ENCODE measurements at places on chromosomes 3 and 15.

DNA sequence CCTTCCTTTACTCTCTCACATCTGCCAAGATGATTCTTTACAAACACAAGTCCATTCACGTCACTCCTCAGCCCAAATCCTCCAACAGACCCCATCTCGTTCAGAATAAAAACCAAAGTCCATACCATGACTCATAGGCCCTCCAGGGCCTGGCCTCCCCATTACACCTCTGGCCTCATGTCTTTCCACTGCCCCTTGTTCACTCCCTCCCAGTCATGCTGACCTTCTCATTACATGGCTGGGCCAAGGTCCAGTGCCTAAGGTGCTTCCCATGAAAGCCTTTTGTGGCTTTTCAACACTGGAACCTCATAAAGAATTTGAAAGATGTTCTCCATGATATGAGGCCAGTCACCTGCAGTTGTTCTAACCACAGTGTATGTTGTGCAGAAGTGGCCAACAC is 44.5 kb downstream of the NEK10 start:
- no peak for DNase-seq

GRCh38 chr15:101264011-101264410 is 12.2 kb upstream of the CHSY1 start:
- no peak for DNase-seq

DNA sequence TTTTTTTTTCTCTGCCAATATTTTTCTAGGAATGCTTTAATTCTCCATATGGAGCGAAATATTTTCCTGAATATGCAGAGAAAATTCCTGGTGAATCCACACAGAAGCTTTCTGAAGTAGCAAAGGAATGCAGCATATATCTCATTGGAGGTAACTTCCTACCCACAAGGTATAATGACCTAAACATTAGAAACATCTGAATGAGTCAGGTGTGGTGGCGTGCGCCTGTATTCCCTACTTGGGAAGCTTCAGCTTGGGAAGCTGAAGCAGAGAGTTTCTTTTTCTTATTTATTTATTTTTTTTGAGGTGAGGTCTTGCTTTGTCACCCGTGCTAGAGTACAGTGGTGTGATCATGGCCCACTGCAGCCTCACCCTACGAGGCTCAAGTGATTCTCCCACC is 5.2 kb downstream of the NIT2 start:
- no peak for DNase-seq

- no peak for DNase-seq
Measured at GRCh38 chr3:129263161-129263910, 13.9 kb downstream of the COPG1 start.

DNA sequence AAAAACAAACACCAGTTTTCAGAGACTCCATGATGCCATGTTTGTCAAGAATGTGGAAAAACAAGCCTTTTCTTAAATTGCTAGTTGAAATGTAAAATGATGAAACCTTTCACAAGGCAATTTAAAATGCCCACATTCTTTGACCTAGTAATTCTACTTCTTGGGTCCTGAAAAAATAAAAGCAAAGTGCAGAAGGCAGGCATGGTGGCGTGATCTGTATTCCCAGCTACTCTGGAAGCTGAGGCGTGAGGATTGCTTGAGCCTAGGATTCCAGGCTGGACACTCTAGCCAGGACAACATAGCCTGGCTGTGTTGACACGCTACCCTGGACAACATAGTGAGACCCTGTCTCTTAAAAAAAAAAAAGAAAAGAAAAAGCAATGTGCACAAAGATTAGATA is 4.3 kb upstream of the MORF4L1 start:
- no peak for DNase-seq

GRCh38 chr3:83890763-83891135 is 1068.0 kb upstream of the CADM2 start:
- no peak for DNase-seq

- no peak for DNase-seq
Measured at GRCh38 chr15:99634576-99634975, 68.8 kb downstream of the MEF2A start.

DNA sequence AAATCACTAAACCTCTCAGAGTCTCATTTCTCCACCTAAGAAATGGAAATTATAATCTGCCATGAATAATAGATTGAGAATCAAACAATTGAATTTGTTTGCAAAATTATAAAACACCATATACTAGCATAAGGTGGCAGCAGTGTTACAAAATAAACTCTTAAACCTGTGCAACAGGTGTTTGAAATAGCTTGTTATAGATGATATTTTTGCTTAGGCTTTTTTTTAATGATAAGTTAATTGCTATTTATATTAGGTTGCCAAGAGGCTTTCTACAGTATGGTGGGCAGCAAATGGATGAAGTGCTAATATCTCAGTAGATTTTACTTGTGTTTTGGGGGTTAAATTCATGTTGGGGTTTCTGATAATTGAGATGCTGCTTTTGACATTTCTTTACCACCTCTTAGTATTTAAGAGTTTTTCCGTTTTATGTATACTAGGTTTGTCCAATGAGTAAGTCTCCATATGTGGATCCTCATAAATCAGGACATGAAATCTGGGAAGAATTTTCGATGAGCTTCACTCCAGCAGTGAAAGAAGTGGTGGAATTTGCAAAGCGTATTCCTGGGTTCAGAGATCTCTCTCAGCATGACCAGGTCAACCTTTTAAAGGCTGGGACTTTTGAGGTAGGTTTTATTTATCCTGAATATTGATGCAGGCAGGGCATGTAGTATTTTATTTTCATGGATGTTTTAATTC is 19.6 kb downstream of the NR1D2 start:
- DNase-seq, result no peak

- no peak for DNase-seq
Measured at GRCh38 chr3:184919651-184920050, 107.7 kb downstream of the VPS8 start.

DNA sequence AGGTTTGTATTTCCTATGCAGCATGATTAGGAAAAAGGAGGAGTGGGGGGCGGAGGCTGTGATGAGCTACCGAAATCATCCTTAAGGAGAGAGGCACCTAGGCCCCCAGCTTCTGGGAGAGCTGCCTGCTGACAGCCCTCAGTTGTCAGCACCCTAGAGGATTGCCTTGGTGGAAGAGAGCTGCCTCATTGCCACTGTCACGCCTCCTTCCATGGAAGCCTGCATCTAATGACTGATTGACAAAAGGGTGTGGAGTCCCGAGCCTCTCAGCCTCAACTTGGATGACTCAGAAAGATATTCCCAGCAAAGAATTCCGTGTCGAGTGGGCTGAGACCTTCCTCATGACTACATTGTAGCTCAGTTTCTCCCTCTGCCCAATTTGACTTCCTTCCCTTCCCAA is 320.4 kb upstream of the PROK2 start:
- no peak for DNase-seq

GRCh38 chr15:27201425-27201824 is 230.4 kb downstream of the GABRG3 start:
- DNase-seq, result no peak
